NCI-H526 (cell line): ENCODE measurements at places on chromosomes 6 and 20.

DNA sequence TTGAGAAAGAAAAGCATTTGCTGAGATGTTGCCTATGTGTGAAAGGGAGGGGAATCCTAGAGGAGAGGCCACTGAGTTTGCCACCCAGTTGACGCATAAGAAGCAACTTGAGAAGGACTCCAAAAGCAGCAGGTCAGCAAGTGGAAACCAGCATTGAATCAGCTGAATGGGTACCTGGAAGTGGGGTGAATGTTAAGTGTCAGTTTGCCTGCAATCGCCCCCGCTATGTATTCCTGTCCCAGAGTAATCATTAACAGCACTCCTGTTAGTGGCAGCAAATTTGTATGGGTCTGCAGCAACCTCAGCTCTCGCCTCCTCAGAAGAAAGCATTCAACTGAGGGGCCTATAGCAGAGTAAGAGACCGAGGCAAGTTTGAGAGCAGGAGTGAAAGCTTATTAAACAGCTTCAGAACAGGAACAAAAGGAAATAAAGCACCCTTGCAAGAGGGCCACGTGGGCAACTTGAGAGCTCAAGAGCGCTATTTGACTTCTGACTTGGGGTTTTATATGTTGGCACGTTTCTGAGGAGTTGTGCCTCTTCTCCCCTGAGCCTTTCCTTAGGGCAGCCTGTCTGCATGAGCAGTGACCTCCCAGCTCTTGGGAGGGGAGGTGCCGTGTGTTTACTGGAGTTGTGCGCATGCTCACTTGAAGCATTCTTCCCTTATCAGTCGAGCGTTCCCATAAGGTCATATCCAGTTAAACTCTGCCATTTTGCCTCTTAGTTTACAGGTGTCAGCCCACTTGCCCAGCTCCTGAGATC, 122.6 kb upstream of the PHACTR1 start:
- DNase-seq = no peak

- DNase-seq = peak; percentile 30
Measured at GRCh38 chr6:36075656-36076055, 48.0 kb downstream of the MAPK14 start.

- DNase-seq = no peak
Measured at GRCh38 chr6:13412639-13413465, 74.5 kb downstream of the GFOD1 start.

DNA sequence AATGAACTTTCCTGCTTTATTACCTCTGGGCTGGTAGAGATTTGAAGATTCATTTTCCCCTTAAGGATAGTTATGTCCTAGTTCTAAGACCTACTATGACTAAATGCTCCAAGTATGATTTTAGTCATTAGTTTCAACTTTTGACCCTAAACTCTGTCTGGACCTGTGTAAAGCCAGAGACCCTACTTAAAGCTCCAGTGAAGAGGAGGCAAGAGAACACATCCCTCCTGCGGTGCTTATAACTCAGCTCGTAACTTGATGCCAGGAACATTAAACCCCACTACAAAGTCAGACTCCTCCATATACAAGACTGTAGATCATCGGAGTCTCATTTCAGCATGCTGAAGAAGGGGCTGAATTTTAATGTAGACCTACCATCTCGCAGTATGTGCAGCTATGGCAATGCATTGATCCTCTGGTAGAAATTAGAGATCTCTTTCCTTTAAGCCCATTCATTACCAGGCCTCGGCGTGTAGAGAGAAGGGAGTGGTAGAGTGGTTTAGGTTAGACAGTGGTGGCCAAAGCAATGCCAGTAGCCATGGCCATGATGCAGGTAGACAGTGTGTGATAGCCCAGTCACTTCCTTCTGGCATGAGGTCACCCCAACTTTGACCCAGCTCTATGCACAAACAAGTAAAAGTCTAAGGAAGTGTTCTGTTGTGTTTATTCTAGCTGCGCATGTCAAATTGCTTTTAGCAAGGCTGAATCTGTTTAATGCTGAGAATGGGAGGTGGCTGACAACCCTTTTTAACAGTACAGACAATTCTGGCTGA, 34.8 kb upstream of the MYB start:
- DNase-seq = no peak

- DNase-seq = no peak
Measured at GRCh38 chr20:15658295-15658694, 915.0 kb downstream of the KIF16B start.

DNA sequence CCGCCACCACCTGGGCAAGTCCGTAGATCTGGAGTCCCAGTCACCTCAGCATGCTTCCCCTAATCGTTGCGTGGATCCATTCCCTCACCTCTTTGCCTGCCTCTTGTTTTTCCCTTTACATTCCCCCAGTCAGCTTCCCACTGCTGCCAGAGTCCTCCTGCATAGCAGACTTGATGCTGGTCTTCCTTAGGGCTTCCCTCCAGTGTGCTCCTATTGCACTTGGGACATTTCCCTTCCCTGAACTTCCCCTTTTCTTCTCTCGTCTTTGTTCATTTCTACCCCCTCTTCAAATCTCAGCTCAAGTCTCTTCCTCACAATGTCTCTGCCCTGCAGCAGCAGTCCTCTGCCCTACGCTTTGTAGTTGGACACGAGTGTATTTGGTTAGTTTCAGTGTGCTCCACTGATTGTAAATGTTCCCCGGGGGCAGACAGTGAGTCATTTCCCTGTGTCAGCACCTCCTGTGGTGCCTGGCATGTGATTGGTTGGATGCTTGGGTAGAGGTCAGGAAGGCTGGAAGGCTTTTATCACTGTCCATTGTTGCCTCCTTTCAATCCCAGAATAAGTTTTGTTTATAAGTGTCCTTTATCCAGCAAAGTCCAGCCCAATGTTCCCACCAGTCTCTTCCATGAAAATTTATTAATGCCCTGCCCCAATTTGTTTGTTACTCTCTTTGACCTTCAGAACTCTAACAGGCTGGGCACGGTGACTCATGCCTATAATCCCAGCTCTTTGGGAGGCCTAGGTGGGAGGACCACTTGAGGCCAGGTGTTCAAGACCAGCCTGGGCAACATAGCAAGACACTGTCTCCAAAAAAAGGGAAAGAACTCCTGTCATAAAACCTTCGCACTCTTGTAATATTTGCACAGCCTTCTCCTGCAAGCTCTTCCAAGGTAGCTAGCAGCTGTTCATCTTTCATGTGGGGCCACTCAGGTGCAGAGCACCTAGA, 38.3 kb downstream of the FAM120B start:
- no peak for DNase-seq

DNA sequence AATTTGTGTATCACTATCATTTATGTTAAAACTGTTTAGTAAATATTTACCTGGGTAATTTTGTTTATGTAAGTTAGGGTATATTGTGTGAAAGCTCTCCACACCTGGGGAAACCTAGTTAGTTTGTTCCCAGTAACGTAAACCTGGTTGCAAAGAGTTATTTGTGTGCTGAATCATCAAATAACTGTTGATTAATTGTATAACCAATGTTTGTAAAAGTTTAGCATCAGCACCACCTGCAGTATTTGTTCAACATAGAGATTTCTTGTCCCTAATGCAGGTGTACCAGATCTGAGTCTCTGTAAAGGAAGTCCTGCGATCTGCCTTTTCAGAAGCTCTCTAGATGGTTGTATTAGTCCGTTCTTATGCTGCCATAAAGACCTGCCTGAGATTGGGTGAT, 440.4 kb downstream of the COL12A1 start:
- DNase-seq = no peak

DNA sequence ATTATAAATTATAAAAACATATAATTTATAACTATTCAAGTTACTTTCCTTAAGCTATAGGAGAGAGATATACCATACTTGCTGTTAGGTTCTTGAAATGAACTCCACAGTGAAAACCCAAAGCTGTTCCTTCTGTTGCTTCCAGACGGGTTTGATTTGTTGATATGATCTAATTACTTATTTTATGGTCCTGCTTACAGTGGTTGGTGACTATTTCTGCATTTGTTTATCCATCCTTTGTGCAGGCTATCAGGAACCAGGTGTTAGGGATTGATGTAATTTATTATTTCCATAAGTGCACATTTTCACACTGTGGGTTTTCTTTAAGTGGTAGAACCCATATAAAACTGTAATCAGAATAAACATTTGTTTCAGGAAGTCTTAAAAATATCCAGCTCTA, 167.1 kb downstream of the KIF6 start:
- DNase-seq = no peak

- DNase-seq = no peak
Measured at GRCh38 chr6:159035891-159036290, 8.9 kb downstream of the TAGAP start.

GRCh38 chr6:28496099-28496779, 19.4 kb downstream of the GPX6 start:
- no peak for DNase-seq

DNA sequence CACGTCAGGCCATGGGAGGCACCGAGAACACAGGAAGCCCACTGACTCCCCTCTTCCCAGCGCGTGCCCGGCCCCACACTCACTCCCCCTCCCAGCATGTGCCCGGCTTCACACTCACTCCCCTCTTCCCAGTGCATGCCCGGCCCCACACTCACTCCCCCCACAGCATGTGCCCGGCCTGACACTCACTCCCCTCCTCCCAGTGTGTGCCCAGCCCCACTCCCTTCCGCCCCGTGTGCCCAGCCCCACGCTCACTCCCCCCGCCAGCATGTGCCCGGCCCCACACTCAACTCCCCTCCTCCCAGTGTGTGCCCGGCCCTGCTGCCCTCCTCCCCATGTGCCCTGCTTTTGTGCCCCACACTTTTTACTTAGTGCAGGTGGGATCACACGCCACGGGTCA, 9.7 kb downstream of the RTEL1 start:
- no peak for DNase-seq

- peak; percentile 39 for DNase-seq
Measured at GRCh38 chr6:168216751-168217191, 102.8 kb downstream of the DACT2 start.

- DNase-seq = peak; percentile 83
Measured at GRCh38 chr6:25050356-25050755, 114.6 kb upstream of the RIPOR2 start.

DNA sequence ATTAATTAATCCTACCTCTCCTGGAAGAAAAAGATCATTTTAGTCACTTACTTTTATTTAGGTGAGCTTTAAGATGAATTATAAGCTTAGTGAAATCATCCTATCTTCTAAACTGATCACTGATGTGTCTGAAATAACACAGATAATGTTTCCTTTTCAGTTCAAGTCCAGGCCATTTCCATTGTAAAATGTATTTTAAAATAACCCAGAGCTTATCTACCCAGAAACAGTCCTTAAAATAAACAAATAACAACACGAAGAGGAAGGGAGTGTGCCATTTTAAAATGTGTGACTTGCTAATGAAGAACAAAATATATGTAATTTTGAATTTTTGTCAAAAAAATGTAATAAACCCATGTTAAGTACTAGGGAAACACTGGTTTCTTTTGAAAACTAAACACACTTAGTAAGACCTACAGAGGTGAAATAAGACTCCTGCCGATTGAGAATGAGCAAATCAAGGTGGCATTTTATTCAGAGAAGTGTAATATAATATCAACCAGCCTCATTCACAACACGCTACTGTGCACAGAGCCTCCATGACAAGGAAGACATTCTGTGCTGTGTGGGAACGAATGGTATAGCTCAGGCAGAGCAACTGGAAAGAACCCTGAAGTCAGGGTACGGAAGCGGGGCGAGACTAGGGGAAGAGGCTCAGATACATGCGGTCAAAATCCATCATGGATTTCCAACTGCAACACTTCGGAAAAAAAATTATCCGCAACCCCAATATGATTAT, 7.7 kb downstream of the LRP11 start:
- DNase-seq = no peak

DNA sequence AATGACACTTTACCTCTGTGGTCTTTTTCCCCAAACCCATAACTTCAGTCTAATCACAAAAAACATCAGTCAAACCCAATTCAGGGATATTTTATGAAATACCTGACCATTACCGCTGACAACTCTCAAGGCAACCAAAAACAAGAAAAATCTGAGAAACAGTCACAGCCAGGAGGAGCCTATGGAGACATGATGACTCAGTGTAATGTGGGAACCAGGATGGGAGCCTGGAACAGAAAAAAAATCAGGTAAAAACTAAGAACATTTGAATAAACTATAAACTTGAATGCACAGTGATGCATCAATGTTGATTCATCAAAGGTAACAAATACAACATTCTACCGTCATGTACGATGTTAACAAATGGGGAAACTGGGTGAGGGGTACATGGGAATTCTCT, 84.1 kb upstream of the TSHZ2 start:
- DNase-seq = no peak

DNA sequence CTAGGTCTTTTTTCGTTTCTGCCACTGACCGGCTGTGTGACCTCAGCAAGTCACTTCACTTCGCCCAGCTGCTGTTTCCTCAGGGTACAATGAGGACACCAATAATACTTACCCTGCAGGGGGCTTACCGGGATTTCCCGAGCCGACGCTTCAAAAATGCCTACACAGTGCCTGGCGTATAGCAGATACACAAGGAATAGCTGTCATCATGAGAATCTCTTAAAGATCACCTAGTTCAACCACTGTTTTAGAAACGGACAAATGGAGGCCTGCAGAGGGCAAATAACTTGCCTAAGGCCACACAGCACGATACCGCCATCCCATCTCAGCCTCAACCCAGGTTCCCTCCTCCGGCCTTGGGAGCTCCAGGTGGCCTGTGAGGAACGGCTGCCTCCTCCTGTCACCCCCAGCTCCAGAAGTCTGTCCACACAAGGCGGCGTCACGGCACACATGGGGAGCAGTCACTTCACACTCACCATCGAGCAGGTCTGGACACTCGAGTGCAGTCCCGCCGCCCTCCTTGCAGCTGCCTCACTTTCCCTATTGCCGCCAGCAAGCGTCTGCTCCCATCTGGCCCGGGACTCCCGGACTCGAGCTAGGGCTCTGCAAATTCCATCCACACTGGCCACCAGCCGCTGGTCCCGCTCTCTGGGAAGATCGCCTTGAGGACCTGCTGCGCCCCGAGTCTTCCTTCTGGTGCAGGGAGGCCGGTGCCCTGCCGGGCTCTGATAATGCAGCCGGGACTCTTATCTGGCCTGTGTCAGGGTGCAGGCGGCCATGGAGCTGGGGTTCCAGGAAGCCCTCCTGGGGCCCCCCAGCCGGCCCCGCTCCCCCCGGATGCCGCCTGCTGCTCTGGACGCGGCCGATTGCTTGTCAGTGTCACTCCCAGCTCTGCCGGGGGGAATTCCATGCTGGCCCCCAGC, at the start of gene RIPOR3:
Gene RIPOR3, minus strand, starts transcription at position 893 of the 923 bp plus-strand sequence. Its CDS starts 414 bp downstream, at position 479.
- no peak for DNase-seq

GRCh38 chr6:56534680-56535419, 107.8 kb downstream of the DST start:
- DNase-seq = no peak

- DNase-seq = no peak
Measured at GRCh38 chr6:121627761-121628160, 192.3 kb downstream of the GJA1 start.

DNA sequence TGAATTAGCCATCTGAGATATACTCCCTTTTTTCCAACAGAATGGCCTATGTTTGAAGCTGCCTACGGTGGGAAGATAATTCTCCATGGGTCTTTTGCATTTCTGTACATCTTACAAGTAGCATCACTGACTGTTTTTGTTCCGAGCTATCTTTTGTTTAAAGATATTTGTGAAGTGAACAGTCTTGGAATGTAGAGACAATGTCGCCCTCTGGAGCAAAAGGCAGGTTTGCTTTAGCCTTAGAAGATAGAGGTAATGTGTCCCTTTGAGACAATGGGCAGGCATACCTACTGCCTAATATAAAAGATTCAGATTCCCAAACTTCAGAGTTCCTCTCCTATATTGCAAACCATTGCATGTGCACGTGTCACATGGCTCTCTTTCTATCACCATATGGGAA, 347.8 kb upstream of the CNR1 start:
- no peak for DNase-seq

- DNase-seq = no peak
Measured at GRCh38 chr6:159760602-159761057, 1.2 kb upstream of the ACAT2 start.

GRCh38 chr6:61809004-61809595, 476.9 kb downstream of the KHDRBS2 start:
- DNase-seq = peak; percentile 11

- no peak for DNase-seq
Measured at GRCh38 chr6:107554918-107555317, 65.0 kb downstream of the SOBP start.
